ENCODE measurements at places on chromosomes 3 and 15. TPM values are rescaled to one million over a fixed set of nuclear protein-coding genes. Genes with fewer than 3 reads are reported as not detected.

DUSP7 gene
- total RNA-seq, result 9.1 TPM

SLTM gene
- 56.0 TPM for total RNA-seq

TMIE gene
- 1.5 TPM for total RNA-seq

NMD3 gene
- total RNA-seq, result 59.4 TPM

PXK gene
- total RNA-seq, result 44.7 TPM

TICRR gene
- total RNA-seq, result 20.7 TPM
